ENCODE measurements at places on chromosomes 12 and 14.

GRCh38 chr12:108589028-108589839, 8.7 kb downstream of the TMEM119 start:
- DNase-seq, result peak; percentile 74

- DNase-seq, result no peak
Measured at GRCh38 chr12:108752387-108752786, 21.1 kb upstream of the CORO1C start.

DNA sequence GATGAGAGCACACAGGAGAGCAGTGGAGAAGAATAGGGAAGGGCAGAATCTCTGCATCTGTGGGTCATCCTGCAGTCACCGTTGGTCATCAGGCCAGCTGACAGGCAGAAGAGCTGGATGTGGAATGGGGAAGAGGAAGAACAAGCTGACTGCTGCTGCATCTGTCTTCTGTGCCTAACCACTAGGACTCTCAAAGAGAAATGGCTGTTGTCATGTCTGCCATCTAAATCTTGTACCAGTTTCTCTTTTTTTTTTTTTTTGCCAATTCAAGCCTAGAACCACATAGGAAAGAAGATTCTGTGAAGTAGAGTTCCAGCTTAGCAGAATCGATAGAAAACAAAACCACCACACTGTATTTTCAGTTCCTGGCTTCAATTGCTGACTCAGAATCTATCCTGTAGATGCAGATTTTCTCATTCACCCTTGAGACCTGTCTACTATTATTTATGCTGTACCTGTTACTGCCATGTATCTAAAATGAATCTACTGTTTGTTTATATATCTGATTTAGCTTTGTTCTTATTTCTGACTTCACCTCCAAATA, 421.9 kb upstream of the PRICKLE1 start:
- no peak for DNase-seq

DNA sequence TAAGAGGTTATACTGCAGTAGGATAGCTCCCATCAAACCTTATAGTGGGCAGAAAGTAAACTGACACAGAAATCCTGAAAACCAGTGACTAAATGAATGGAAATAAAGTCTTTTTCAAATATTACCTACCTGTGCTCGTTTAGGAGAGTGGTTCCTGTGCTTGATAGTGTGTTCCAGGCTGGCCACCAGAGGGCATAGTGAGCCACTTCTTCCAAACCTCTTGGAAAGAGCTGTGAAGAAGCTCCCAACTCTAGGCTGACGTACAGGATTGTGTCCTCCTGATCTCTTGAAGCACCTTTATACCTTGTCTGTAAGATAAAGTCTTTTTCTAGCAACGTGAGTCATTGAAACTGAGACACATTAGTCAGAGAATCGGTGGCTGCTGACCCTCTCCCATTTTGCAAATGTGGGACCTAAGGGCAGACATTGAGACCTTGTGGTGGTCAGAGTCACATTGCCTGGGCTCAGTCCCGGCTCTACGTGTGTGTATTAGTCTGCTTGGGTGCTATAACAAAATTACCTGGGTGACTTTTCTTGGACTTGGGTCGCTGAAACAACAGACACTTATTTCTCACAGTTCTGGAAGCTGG, 17.6 kb downstream of the TDP1 start:
- DNase-seq, result peak; percentile 90

DNA sequence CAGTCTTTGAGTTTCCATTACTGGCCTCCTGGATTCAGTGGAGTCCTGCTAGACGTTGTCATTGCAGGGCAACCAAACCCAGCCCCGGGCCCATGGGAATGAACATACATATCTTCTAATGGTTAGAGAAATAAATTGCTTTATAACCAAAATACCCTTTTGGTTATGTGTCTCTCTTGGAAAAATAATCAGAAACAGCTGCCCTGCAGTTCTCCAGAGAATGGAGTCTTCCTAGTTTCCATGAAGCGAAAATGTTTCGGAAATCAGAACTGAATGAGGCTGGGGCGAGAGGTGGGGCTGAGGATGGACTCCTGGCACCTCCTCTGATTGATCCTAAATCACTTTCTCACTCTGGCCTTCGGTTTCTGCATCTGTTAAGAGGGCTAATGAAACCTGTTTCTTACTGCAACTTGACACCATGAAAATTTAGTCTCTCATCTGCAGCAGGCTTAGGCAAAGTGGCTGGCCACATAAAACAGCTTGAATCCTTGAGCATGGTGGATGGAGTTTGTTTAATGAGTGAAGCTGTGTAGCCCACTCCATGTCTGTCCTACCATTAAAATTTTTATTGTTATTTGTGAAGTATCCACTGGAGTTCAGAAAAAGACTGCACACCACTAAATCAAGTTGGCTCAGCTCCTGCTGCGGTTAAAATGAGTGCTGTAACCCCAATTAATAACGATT, 198.9 kb downstream of the CACNA1C start:
- DNase-seq, result no peak
